ENCODE measurements at places on chromosomes 2 and 18. TPM values are rescaled to one million over a fixed set of nuclear protein-coding genes. Genes with fewer than 3 reads are reported as not detected.

The NCKAP1 gene
- 150 TPM for total RNA-seq

The REG1B gene
- 2.3 TPM for total RNA-seq

The STPG4 gene
- 0.89 TPM for total RNA-seq

The GRHL1 gene
- total RNA-seq: 1.5 TPM

The NT5C1B gene
- not detected for total RNA-seq

The CWC22 gene
- 23.6 TPM for total RNA-seq

The SFTPB gene
- total RNA-seq: 6.1 TPM

The CD302 gene
- 47.1 TPM for total RNA-seq

The ARHGAP15 gene
- 119 TPM for total RNA-seq

The LRRC30 gene
- not detected for total RNA-seq

The GREB1L gene
- total RNA-seq: 2.0 TPM

The SCN7A gene
- 109 TPM for total RNA-seq

The IL1RN gene
- 15.0 TPM for total RNA-seq

The UGT1A7 gene
- total RNA-seq: not detected

The CROCC2 gene
- total RNA-seq: 0.18 TPM

The CTIF gene
- total RNA-seq: 81.9 TPM

The HES6 gene
- total RNA-seq: 6.1 TPM

The EMILIN2 gene
- total RNA-seq: 25.1 TPM

The CFAP221 gene
- total RNA-seq: 1.8 TPM

The ATP5MC3 gene
- 80.8 TPM for total RNA-seq

The TMBIM1 gene
- total RNA-seq: 211 TPM

The SGPP2 gene
- 0.53 TPM for total RNA-seq

The ACMSD gene
- total RNA-seq: not detected

The PRSS56 gene
- not detected for total RNA-seq

The RBBP8 gene
- 12.7 TPM for total RNA-seq

The EVX2 gene
- total RNA-seq: not detected

The AKAIN1 gene
- total RNA-seq: not detected

The FOXI3 gene
- not detected for total RNA-seq

The PPP3R1 gene
- total RNA-seq: 64.0 TPM

The SERPINB7 gene
- total RNA-seq: 0.53 TPM

The GPR148 gene
- total RNA-seq: not detected

The RPS27A gene
- 762 TPM for total RNA-seq

The PAX8 gene
- total RNA-seq: 1.2 TPM

The BMPR2 gene
- 82.7 TPM for total RNA-seq

The CTAGE1 gene
- not detected for total RNA-seq

The REG3A gene
- 2.3 TPM for total RNA-seq

The ASB18 gene
- total RNA-seq: not detected

The ALPG gene
- total RNA-seq: not detected

The KIDINS220 gene
- 91.6 TPM for total RNA-seq

The B3GNT7 gene
- total RNA-seq: 4.2 TPM

The CCDC142 gene
- total RNA-seq: 25.0 TPM

The EML4 gene
- 59.5 TPM for total RNA-seq

The DCDC2C gene
- 4.6 TPM for total RNA-seq

The HAUS1 gene
- 23.8 TPM for total RNA-seq

The TMEM247 gene
- not detected for total RNA-seq

The RAX gene
- not detected for total RNA-seq

The SIX3 gene
- total RNA-seq: not detected

The LHCGR gene
- total RNA-seq: 12.4 TPM

The PUM2 gene
- total RNA-seq: 130 TPM

The TBC1D8 gene
- 20.1 TPM for total RNA-seq

The TPO gene
- 4.5 TPM for total RNA-seq

The MTLN gene
- 31.9 TPM for total RNA-seq

The TMEM178A gene
- total RNA-seq: 6.6 TPM

The REEP1 gene
- total RNA-seq: 0.98 TPM

The ABCG5 gene
- total RNA-seq: not detected

The CYS1 gene
- total RNA-seq: 9.3 TPM

The CRYBA2 gene
- not detected for total RNA-seq

The TRABD2A gene
- total RNA-seq: 2.1 TPM
